ENCODE measurements at places on chromosomes 11 and 22. TPM values are rescaled to one million over a fixed set of nuclear protein-coding genes. Genes with fewer than 3 reads are reported as not detected.
A peak's percentile ranks its signal among the peaks of the same experiment; 100 is the strongest.

DNA sequence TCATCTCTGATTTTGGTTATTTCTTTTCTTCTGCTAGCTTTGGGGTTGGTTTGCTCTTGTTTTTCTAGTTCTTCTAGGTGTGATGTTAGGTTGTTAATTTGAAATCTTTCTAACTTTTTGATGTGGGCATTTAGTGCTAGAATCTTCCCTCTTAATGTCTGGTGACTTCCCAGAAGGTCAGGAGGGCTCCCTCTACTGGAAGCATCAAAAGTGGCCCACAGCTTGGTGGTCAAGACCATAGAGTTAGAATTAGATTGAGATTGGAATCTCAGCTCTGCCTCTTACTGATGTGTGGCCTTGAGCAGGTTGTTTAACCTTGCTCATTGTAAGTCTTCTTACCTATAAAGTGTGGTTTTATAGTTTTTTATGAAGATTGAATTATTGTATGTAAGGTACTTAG lies 99.3 kb downstream of the FDX1 start:
- DNase-seq: peak; percentile 78

DNA sequence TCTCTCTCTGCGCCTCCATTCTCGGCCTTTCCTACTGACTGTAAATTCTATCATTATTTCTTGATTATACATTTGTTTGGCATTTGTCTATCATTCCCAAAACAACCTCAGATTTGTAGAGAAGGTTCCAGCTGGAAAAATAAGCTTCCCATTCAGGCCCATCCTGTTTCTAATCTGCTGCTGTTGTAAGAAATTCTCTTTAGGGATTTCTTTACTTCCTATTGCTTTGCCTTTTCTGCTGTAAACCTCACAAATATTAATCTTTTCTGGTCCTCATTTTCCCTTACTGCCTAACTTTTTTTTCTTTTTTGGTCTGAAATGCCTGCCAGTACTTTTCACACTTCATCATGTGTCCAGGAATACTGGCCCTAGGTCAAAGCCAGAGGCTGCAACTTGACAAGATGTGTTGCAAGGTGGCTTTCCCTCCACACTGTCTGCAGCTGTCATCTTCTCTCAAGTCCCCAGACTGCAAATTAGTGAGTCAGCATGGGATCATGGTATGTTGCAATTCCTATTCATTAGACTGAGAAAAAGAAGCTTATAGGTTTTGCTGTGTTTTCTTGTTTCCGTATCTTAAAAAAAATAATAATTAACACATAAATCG lies 858.7 kb upstream of the CHORDC1 start:
- DNase-seq: peak; percentile 52

DNA sequence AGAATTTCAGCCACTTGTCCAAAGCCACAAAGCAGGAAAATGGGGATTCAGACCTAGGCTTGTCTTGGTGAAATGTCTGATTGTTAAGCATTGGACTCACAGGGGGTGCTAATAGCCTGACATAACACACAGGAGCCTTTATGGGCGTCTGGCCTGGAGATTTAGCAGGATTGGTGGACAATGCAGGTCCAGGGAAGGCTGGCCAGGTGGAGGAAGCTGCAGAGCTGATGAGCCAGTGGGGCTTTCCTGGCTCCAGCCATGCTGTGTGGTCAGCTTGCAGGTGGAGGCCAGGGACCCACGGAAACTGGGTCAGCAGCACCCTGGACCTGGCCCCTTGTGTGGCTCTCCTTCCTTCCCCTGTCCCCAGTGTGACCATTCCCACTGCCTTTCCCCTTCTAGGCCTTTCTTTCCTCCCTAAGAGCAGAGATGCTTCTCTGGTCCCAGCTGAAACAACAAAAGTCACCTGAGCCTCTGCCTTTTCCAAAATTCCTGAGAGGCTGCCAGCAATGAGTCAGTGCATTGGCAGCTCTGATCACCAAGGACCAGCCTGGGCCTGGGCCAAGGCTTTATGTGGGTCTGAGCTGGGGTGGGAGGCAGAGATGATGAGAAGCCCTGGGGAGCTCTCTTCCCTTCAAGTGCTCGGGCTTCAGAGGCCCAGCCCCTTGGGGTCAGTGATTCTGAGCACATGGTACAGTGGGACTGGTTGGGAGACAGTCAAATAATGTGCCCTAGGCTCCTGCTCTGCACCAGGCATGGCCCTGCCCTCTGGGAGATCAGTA lies 85.2 kb downstream of the CCDC81 start:
- DNase-seq: peak; percentile 80

GRCh38 chr11:121389651-121390050 lies 62.5 kb upstream of the SORL1 start:
- peak; percentile 63 for DNase-seq

Gene FJX1
- total RNA-seq: 11.7 TPM

DNA sequence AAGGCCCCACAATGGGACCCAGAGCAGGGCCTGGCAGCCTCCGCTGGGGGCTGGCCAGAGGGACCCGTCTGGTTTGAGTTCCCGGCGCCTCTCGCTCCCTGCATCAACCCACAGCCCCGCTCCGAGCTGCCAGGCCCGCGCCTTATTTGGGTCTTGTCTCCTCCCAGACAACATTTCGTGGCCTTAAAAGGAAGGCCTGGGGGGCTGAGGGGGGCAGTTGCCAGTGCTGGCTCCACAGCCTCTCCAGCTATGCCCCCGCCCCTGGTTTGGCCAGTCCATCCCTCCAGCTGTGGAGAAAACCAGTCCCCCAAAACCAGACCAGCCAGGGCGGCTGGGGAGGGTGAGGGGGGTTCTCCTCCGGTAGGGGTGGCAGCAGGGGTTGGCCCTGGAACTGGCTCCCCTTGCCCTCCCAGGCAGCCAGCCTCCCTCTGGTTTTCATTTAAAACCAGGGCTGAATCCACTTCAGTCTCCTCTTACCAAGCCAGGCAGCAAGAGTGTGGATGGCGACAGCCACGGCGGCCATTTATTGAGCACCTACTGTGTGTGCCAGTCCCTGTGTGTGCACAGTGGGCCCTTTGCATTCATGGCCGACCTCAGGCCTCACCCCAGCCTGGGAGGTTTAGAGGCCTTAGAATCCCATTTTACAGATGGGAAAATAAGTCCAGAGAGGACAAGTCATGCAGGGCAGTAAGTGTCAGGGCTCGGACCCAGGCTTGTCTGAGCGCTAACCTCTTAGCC lies 18.6 kb downstream of the EMID1 start:
- no peak for DNase-seq

Gene C11orf97
- total RNA-seq: not detected

DNA sequence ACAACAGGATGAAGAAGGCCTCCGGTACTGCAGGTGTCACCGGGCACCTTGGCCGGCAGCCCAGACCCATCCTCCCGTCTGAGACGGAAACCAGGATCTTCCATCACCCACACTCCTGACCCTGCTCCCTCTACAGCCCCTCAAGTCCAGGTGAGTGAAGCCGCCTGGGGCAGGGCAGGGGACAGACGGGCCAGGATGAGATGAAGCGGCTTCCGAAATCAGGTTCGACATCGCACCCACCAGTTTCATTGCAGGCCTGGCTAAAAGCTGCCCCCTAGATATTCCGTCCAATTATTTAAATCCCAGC lies 639.1 kb downstream of the TBC1D22A start:
- DNase-seq: no peak

Gene RIC3
- total RNA-seq: 25.3 TPM

DNA sequence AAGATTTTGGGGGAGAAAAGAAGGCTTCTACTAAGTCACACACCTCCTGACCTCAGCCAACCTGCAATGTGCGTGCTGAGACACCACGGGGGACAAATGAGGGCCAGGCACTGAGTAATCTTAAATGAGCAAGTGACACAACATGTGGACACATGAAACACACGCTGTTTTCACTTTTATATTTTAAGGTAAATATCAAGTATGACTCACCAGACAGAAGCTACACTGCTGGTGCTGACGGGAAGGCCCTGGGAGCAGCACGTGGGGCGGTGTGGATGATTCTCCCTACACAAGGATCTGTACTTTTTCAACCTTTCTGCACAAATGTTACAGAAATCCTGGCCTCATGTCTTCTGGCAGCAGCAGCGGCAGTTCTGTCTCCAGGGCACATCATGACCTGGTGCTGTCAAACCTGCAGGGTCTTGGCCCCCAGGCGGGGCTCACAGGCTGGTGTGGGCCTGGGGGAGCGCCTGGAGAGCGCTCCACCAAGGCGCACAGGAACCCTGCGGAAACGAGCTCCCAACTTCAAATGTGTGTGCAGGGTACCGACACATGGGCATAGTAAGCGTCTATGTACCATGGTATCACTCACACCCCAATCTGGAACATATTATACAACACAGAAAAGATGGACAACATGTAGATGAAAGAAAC lies 61.7 kb downstream of the DGCR2 start:
- DNase-seq: no peak

DNA sequence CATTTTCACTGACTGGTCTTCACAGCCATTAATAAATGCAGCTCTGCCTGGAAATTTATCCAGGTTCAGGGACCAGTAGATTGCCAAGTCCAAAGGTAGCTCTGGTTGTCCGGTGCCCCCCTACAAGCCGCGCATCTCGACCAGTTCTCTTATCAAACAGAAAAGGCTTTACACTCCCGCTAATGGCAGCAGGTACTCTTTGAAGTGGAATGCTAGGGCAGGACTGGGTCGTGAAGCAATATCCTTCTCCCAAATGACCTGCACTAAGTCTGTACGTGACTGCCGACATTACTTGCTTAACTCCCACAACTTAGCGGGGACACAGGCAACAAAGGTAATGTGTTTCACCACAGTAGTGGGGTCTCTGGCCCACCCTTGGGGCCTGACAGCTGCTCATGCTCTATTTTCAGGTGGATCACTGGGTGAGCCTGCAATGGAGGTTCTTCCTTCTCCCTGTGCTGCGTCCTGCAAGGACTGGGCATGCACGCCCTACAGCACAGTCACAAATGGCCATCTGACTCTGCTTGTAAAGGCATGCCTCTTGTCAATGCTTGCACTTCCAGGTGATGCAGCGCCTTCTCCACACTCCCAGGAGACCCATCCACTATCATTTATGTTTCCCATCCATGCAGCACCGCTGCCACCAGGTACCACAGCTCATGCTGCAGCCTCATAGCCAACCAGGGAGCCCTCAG lies 96.1 kb upstream of the CTSC start:
- no peak for DNase-seq

GRCh38 chr11:130022799-130023198 lies 20.2 kb upstream of the PRDM10 start:
- DNase-seq: no peak

Gene PRODH
- 65.1 TPM for total RNA-seq

GRCh38 chr22:45594123-45594941 lies 77.3 kb upstream of the ATXN10 start:
- no peak for DNase-seq

GRCh38 chr11:535519-536454 lies at the start of gene HRAS:
Gene HRAS, minus strand, starts transcription at chr11:535576.
- DNase-seq: peak; percentile 97

DNA sequence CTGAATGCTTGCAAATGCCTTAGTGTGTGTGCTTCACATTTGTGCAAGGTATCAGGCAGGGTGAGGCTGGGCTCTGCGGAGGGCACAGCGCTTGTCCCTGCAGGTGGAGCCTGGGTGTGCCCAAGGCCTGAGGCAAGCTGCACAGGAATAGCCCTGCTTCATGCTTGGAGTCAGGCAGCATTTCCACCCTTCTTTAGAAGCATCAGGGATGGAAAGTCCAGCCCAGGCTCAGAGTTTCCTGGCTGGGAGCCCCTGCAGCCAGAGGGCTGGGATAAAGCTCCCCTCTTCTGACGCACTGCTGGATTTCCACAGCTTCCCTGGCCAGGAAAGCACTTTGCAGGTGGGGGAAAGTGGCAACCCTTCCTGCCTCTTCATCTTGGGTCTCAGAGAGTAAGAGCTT lies 63.4 kb downstream of the GALNT18 start:
- DNase-seq: no peak

Gene CDC42BPG
- total RNA-seq: 13.2 TPM

- DNase-seq: peak; percentile 43
Measured at GRCh38 chr11:68688881-68689280, 4.5 kb downstream of the GAL start.

Gene XKR3
- not detected for total RNA-seq

Gene MAPK8IP1
- total RNA-seq: 12.0 TPM

- DNase-seq: no peak
Measured at GRCh38 chr11:130462931-130463330, 14.5 kb downstream of the ADAMTS15 start.

- DNase-seq: no peak
Measured at GRCh38 chr11:134024420-134025081, 44.3 kb upstream of the JAM3 start.

- no peak for DNase-seq
Measured at GRCh38 chr11:44601471-44602370, 36.3 kb downstream of the CD82 start.

GRCh38 chr22:22689621-22690345 lies 45.4 kb downstream of the GGTLC2 start:
- DNase-seq: no peak

DNA sequence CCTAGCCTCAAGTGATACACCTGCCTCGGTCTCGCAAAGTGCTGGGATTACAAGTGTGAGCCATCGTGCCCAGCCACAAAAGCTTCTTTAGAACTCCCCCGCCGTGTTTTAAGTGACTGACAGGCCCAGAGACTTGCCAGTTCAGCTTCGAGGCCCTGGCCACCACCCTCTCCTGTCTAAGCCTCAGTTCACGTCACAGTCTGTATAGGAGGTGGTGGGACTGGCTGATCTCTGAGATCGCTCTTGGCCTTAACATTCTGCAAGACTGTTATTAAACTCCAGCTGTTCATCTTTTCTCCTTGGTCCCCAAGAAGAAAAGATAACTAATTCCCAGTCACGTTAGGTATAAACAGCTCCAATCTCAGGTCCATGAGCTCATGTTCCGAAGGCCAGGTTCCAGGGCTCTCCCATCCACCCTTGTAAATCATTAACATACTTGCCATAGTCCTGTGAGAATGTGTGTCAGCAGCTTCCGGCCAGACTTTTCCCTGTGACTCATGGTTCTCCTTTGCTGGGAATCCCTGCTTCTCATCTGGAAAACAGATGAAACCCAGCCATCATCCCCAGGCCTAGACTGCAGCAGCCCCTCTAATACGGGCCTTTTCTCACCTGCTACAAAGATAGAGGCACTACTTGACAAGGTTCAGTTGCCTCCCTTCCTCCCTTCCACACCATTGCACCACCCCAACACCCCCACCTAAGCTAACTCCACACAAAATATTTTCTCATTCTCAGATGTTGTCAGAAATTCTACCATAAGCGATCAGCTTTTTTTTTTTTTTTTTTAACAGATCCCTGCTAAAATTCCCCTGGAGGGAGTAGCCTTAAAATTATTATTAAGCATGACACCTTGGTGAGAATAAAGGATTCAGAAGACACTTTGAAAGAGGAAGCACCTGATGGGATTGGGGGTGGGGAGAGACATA lies 5.6 kb upstream of the KIAA0930 start:
- DNase-seq: peak; percentile 70

DNA sequence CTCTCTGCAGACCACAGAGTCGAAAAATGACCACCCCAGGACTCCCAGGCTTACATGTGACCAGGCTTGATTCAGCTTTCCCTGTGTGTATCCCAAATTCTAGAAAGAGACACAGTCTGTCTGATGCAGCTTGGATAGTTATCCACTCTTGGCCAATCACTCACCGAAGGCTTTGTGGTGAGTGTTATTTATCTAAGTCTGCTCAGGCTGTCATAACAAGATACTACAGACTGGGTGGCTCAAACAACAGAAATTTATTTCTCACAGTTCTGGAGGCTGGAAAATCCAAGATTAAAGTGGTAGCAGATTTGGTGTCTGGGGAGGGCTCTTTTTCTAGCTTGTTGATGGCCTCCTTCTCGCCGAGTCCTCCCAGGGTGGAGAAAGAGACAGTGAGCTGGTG lies 63.2 kb downstream of the ZBTB16 start:
- DNase-seq: no peak

Gene OR2AG1
- total RNA-seq: not detected

- DNase-seq: no peak
Measured at GRCh38 chr11:116478205-116478604, 294.6 kb downstream of the BUD13 start.

Gene SMTN
- 17.5 TPM for total RNA-seq
